ENCODE measurements at places on chromosomes 7 and 10.

GRCh38 chr10:46330894-46331293, 44.1 kb downstream of the ANTXRL start:
- no peak for DNase-seq

DNA sequence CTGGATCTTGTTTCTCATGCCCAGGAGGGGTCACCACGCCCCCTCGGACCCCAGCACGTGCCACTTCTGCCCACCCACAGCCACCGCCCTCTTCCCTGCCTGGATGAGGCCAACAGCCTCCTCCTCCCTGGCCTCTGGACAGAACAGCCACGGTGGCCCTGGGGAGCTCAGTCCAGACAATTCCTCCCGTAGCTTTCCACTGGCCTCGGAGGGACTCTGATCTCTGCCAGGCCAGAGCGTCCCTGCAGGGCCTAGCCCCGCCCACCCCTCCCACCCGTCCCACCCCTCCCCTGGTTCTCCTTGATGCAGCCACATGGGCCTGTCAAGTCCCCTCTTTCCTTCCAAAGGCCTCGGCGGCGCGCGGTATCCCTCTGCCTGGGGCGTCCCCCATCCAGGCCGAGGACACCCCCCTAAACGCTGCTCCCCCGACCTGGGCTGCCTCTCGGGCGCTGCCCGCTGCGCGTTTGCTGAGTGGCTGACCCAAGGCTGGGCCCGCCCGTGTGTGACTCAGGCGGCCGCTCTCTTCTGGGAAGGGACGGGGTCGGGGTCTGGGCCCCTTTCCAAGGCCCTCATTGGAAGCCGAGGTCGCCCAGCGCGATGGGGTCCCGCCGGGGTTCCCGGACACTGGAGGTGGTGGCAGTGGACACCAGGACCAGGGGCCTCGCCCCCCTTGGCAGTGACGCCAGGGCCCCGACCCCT, 557 bp downstream of the TMEM120A start:
- DNase-seq = peak; percentile 58

GRCh38 chr7:129434675-129435318, 565 bp downstream of the STRIP2 start:
- peak; percentile 57 for DNase-seq

GRCh38 chr10:23314835-23315239, 29.8 kb downstream of the C10orf67 start:
- peak; percentile 35 for DNase-seq

DNA sequence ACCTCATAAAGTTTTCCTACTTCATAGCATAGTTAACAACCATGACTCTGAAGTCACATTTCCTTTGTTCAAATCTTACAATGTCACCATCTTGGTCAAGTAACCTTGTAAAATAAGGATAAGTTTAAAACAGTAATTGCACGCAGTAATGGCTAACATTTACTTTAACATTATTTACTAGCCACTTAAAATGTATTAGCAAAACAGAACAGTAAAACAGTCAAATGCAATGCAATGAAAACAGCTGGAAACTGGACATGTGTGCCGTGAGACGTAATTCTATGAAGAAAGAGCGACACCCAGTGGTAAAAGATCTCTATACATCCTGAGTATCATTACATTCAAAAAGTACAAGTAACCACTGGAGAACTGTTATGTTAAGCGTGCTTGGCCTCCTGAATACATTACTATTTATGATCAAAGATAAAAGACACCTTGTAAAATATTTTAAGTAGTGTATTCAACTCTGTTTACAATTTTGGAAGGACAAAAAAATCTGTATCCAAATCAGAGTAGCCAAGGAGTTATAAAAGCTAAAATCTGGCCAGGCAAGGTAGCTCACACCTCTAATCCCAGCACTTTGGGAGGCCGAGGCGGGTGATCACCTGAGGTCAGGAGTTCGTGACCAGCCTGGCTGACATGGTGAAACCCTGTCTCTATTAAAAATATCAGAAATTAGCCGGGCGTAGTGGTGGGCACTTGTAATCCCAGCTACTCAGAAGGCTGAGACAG, 27.2 kb downstream of the ATE1 start:
- peak; percentile 79 for DNase-seq

- DNase-seq = no peak
These were observed 127.9 kb downstream of the TCERG1L start for GRCh38 chr10:131183546-131184045.

DNA sequence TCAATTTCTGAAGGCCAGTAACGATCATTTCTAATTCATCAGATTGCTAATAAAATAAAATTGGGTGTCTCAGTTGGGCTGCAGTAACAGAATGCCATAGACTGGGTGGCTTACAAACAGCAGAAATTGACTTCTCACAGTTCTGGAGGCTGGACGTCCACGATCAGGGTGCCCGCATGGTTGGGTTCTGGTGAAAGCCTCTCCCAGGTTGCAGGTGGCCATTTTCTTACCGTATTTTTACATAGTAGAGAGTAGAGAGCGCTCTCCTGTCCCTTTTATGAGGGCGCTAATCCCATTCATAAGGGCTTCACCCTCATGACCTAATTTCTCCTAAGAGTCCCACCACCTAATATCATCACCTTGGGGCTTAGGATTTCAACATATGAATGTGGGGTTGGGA, 106.0 kb downstream of the SPAG6 start:
- DNase-seq = no peak

- no peak for DNase-seq
These were observed 485.6 kb downstream of the INHBA start for GRCh38 chr7:41217306-41217705.

- no peak for DNase-seq
These were observed 15.4 kb downstream of the SEMA3E start for GRCh38 chr7:83633516-83633915.

GRCh38 chr7:122337011-122337410, 32.5 kb upstream of the FEZF1 start:
- peak; percentile 99 for DNase-seq

DNA sequence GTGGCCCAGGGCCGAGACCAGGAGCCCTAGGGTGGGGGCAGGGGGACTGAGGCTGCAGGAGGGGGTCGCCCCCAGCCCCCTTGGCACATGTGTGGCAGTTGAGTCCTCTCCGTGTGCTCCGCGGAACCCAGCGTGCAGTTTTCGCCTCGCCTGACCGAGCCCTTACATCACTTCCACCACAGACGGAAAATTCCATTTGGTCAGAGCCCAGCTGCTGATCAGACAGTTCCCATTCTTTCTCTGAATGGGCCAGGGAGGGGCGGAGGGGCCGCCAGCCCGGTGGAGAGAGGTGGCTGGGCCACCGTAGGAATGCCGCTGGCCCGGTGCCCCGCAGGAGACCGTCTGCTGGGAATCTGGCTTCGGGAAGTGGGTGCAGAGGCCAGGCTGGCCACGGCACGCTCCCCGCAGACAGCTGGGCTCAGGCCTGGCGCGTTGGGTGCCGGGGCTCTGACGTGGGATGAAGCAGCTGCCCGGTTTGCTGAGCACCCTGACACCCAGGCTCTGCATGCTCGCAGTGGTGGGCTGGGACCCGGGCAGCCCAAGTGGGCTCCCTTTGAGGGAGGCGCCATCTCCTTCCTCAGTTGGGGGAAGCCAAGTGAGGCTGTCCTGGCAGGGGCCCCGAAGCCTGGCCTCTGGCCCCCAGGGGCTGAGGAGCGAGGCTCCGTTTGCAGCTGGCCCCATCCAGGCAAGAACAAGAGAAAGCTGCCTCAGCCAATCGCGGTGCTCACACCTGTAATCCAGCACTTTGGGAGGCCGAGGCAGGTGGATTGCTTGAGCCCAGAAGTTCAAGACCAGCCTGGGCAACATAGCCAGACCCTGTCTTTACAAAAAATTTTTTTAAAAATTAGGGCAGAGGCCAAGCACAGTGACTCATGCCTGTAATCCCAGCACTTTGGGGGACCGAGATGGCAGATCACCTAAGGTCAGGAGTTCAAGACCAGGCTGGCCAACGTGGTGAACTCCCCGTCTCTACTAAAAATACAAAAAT, 9.9 kb downstream of the TTYH3 start:
- no peak for DNase-seq

GRCh38 chr7:123230147-123230546, 30.4 kb upstream of the SLC13A1 start:
- DNase-seq = no peak

GRCh38 chr10:64036321-64036930, 515.2 kb downstream of the REEP3 start:
- no peak for DNase-seq

GRCh38 chr7:54831644-54832095, 72.7 kb upstream of the SEC61G start:
- no peak for DNase-seq

DNA sequence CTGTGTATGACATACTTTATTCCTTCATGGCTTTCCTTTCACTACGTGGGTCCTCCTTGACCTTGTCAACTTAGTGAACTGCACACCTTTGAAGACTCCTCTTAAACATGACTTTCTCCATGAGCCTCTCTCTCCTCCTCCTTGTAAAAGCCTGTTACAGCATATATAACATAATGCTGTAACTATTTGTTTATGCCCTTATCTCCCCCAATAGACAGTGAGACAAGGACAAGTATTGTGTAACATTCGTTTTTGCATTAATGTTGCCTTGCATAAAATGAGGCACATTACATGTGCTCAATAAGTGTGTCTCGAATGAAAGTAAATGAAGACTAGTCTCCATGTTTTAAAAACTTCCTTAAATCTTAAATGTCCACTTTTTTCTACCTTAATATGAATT, 4.3 kb upstream of the LAMB1 start:
- no peak for DNase-seq

GRCh38 chr10:5512331-5512730, 12.4 kb upstream of the CALML3 start:
- no peak for DNase-seq

DNA sequence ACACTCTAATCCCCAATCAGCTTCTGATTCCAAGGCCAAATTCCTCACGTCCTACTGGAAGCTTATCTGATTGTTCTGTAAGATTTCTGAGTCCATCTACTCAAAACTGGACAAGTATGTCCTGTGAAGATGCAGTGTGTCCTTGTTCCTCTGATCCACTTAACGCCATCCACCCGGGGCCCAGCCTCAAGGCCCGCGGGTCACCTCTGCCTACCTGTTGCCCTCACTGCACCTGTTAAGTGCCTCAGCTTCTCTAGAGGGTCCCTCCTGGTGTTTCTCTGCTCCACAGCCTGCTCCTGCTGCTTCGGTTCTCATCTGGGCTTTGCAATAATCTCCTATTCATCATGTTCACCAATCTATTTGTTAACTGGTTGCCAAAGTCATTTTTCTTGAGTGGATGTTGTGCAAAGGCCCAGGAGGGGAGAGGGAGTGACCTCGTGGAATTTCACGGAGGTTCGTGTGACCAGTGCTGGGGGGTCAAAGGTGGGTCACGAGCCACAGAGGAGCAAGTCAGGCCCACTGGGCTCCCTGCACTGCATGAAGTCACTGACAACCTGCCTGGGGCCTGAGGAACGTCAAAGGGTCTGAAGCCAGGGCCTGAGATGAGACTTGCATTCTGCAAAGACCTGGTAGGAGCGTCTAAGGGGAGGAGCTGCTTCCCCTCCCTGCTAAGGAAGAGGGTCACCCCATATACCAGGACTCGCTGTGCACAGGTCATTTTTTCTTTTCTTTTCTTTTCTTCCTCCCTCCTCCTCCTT, 338.1 kb downstream of the WDR37 start:
- no peak for DNase-seq

DNA sequence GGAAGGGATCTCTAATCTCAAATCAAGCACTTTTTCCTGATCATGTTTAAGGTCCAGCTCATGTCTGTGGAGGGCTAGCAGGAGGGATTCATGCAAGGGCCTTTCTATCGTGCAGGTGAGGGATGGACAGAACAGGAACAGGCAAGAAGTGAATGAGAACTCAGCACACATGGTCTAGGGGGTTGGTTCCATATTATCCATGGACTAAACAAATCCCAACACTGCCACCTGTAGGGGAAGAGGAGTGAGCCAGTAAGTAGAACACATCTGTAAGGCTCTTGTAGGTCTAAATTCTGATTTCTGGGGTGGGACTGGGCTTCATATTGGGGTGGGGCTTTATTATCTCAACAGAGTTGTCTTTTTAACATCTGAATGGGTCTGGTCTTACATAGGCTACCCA, 138.0 kb upstream of the TARP start:
- DNase-seq = peak; percentile 60

- no peak for DNase-seq
These were observed 6.1 kb upstream of the TCAF1 start for GRCh38 chr7:143908120-143908519.

- DNase-seq = peak; percentile 0
These were observed 9.0 kb downstream of the ADGRA1 start for GRCh38 chr10:133096616-133097269.

DNA sequence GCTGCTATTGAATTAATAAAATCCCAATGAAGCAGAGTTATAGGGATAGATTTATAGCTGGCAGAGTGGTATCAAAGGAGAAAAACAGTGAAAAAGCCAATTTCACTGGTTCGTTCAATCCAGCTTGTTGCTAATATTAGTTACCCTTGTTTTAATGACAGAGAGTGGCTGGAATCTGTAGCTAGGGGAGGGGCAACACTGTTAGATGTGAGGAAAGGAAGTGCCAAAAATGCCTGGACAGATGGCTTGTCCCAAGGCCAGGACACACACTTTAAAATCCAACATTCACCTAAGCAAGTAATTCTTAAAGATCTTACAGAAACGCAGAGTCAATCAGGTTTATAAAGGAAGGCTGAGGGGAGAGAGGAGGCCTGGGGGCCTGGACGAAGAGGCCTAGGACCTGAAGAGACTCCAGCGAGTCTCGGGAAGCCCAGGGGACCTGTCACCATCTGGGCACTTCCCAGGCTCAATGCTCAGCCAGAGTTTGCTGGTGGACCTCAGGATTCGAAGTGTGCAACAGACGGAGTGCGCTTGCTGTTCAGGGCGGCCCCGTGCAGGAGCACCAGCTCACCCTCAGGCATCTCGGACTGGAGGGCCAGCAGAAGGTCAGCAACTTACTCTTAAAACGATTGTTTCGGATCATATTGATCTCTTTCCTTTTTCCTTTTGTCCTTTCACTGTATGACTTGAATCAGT, 36.7 kb downstream of the TMEM248 start:
- DNase-seq = no peak

GRCh38 chr10:93596539-93596938, 4.5 kb downstream of the RBP4 start:
- DNase-seq = no peak

- DNase-seq = no peak
These were observed 28.5 kb downstream of the VPS41 start for GRCh38 chr7:38880454-38880853.

GRCh38 chr7:134469622-134470021, 10.7 kb upstream of the AKR1B1 start:
- DNase-seq = no peak

GRCh38 chr10:75399461-75400162, 2.0 kb downstream of the ZNF503 start:
- no peak for DNase-seq

DNA sequence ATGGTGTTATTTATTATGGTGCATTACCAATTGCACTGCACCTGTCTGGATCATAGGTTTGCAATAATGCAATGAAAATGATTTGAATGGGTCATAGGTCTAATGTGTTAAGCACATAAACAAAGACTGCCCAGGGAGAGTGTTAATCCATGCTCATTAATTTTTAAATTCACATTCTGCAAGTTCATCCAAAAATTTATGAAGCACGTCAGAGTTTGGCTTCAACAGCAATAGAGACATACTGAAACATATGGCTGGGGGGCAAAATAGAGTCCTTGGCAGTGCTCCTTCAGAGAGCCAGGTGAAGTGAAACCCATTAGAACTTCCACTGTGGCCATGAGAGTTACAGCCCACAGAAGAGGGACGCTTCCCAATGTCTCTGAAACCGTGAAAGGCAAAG, 441.1 kb downstream of the POM121L12 start:
- peak; percentile 73 for DNase-seq

All from NCI-H69 (cell line).